Caco-2 (cell line): ENCODE measurements at places on chromosomes 7 and 10. TPM values are rescaled to one million over a fixed set of nuclear protein-coding genes. Genes with fewer than 3 reads are reported as not detected.

CHAT gene
- 0.18 and 0.32 TPM in 2 replicates for total RNA-seq

PVRIG gene
- not detected in 2 replicates for total RNA-seq

FAM237B gene
- total RNA-seq: not detected in 2 replicates

DBF4 gene
- 55.0 and 62.8 TPM in 2 replicates for total RNA-seq

GIMAP6 gene
- not detected in 2 replicates for total RNA-seq

RNF133 gene
- total RNA-seq: 0.21 TPM in 1 of 2 replicates, not detected in the other

AOC1 gene
- total RNA-seq: 3.5 and 4.5 TPM in 2 replicates

CALML5 gene
- total RNA-seq: not detected in 2 replicates

TAS2R5 gene
- total RNA-seq: 1.7 TPM in 2 replicates

MACROH2A2 gene
- total RNA-seq: 5.1 and 6.1 TPM in 2 replicates

MYL10 gene
- not detected in 2 replicates for total RNA-seq

TUBAL3 gene
- 0.39 TPM in 1 of 2 replicates, not detected in the other for total RNA-seq

GATA3 gene
- total RNA-seq: 27.7 and 32.0 TPM in 2 replicates

CARD11 gene
- total RNA-seq: 4.4 and 5.4 TPM in 2 replicates

DHTKD1 gene
- 57.8 and 61.4 TPM in 2 replicates for total RNA-seq

ANKRD2 gene
- 0.23 TPM in 1 of 2 replicates, not detected in the other for total RNA-seq

PLOD3 gene
- 112 and 123 TPM in 2 replicates for total RNA-seq

CADPS2 gene
- total RNA-seq: 2.7 and 3.6 TPM in 2 replicates

TMEM196 gene
- total RNA-seq: not detected in 2 replicates

MYH16 gene
- not detected in 2 replicates for total RNA-seq

CPA1 gene
- total RNA-seq: not detected in 2 replicates

ZPBP gene
- total RNA-seq: not detected in 2 replicates

POM121 gene
- 76.8 and 83.1 TPM in 2 replicates for total RNA-seq

SORCS3 gene
- total RNA-seq: 0.18 and 0.23 TPM in 2 replicates

MTPN gene
- 136 and 138 TPM in 2 replicates for total RNA-seq
